Brain pericyte (primary cell): ENCODE measurements at places on chromosomes 2 and 18.

DNA sequence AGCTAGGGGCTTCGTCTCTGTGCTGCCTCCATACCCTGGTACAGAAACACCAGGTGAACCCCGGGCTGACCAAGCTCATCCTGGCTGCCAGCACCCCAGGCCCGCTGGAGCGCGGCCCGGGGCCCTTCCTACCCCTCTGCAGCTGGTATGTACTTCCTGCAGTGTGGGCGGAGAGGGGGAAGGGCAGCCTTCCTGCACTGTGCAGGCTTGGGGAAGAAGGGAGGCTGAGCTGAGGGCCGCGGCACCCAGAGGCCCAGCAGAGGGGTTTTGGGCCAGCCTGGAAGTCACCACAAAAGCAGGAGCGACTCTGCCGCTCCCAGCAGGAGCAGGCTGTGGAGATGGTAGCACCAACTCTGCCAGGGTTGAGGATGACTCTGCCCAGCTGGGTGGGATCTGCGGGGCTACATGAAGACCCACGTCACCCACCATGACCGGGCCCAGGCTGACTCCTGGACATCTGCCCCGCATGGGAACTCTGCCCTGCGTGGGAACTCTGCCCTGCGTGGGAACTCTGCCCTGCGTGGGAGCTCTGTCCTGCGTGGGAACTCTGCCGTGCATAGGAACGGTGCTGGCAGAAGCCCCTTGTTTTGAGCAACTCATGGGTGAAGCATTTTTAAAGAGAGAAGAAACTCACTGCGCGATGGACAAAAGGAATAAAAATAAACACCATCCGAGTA, 273.3 kb downstream of the NDUFA10 start:
- DNase-seq = no peak

DNA sequence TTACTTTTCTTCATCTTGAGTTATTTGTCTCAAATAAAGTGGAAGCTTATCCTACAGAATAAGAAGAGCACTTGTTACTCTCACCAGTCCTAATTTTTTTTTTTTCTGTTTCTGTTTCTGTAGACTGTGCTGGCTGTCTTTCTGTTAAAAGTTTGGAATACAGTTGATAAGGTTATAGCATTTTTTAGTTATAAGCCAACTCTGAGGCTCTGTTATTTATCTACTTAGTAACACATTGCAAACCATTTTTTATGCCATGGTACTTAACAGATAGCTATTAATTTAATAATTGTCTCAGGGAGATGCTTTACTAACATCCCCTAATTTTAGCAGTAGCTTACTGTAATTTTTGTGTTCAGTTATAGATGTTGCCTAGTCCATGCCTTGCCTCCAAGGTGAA, 37.9 kb downstream of the CREB1 start:
- DNase-seq = no peak

- DNase-seq = no peak
Observed at GRCh38 chr2:238938401-238939055, 90.6 kb downstream of the TWIST2 start.

DNA sequence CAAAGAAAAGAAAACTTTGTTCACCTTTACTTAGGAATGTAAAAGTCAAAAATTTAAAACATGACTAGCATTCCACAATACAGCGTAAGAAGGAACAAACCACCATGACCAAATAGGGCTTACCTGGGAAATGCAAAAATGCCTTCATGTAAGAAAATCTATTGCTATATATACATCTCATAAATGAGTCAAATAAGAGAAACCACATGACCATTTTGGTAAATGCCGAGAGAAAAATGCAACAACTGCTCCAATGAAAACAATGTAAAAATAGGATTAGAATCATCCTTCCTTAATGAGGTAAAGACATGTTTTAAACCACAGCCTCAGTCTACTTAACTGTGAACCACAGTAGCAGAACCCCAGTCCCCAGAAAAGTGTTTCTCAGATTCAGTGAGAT, 49.4 kb downstream of the TGOLN2 start:
- DNase-seq = no peak

- DNase-seq = no peak
Observed at GRCh38 chr2:67752969-67753368, 309.8 kb downstream of the C1D start.

DNA sequence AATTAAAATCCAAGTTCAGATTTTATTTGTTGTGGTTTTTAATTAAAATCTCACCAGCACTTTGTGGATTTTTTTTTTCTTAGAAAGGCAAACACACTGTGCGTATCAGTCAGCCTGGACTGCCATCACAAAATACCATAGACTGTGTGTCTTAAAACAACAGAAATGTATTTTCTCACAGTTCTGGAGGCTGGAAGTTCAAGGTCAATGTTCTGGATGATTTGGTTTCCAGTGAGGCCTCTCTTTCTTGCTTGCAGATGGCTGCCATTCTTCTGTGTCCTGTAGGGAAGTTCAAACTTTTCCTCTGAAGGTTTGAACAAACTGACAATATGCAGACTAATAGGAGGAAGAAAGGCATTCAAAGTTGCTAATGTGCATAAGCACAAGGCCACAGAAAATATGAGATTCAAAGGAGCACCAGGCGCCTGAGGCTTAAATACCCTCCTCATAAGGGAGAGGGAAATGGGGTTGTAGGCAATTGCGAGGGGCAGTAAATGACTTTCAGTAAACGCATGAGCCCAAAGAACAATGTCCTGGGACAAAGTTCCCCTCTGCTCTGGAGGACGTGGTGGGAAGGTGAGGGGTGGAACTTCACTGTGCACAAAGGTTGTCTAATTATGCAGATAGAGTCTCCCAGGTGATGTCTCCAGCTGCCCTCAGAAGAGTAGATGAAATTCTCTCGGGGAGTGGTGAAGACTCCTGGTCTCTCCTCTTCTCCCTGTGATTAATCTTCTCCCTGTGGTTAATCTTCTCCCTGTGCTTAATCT, 26.5 kb upstream of the KCNF1 start:
- no peak for DNase-seq

DNA sequence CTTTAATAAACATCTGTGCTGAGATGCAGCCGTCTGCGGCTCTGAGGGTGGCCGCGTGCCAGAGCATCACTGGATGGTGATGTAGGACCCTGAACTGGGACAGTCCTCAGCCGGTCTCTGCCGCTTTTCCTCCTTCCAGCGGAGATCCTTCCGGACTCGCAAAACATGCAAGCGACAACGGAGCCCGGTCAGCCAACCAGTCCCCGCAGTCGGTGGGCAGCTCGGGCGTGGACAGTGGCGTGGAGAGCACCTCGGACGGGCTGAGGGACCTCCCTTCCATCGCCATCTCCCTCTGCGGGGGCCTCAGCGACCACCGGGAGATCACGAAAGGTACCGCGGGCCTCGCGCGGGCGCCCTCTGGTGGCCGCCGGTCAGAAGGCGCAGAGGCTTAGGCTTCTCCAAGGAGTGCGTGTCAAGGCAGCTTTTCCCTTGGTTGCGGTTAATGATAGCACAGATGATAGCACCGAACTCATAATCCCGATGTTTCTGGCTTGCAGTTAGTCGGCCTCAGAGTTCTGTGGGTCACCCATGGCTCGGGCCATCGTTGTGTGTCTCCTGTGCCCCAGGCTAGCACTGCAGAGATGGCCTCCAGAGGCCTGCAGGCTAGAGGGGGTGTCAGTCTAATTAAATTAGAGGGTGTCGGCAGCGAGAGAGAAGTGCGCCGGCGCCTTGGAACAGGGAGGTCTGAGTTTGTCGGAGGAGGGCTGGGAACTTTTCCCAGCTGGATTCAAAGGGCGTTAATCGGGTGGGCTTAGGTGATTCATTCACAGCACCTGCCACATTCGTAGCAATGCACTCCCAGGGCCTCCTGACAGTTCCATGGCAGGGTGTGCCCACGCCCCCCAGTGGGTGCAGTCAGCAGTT, 38.5 kb downstream of the LPIN1 start:
- no peak for DNase-seq

GRCh38 chr2:196083601-196084000, 15.0 kb upstream of the DNAH7 start:
- DNase-seq = no peak

DNA sequence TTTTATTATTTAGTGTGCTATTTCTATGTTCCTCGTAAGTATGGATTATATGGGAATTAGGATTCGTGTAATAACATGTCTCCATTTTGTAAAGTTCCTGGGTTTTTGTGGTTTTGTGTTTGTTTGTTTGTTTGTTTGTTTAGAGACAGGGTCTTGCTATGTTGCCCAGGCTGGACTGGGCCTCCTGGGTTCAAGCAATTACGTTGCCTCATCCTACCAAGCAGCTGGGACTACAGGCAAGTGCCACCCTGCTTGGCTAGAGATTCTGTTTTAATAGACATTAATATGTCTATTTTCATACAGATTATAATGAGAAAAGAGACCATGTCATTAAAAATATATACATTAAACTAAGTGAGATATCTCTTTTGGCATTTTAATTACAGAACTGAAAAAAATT, 35.2 kb upstream of the OTX1 start:
- DNase-seq = no peak

- no peak for DNase-seq
Observed at GRCh38 chr2:209472871-209473270, 49.0 kb downstream of the MAP2 start.

DNA sequence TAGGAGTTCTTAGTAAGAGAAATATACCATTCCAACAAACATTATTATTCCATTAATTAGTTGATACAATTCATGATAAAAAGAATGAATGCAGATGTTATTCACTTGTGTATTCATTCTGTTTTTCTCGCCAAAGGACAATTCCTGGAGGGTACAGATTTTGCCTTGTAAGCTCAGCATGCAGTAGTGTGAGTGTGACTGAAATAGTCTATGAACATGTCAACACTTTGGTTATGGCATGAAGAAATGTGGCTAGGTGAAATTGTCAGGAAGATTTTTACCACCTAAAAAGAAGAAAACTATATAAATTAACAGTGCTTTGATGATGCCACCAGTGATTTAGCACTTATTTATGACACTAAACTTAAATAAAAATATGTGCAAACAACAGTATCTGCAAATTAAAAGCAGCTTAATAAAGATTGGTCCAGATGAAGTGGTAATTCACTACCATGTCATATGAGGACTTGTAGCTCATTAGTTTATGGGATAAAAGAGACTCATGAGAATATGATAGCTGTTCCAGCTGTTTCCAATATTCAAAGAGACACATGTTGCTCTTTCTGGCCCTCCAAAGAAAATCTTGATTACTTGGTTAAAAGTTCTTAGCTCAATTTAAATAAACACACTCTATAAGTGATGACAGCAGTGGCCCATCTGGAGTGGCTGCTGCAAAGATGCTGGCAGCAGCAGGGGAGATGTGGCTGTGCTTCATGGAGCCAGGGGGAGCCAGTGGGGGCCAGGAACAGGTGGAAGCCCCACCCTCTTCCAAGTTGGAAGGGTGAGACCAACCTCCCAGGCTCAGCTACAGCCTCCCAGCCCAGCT, 165.0 kb downstream of the CDH19 start:
- no peak for DNase-seq

DNA sequence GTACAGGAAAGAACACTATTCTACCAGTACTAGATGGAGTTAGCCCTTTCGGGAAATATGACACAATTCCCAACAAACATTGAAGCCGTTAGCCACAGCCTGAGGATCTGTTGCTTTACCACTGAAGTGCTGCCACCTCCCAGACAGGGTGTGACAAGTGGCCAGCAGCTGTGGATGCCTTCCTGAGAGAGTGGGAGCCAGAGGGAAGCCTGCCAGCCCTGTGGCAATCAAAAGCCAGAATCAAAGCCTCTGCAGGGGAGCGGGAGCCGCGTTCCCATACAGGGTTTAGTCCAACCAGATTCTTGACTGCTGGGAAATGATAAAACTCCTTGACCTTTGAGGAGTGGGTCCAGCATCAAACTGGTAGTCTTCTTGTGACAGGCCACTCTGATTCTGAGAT, 38.0 kb downstream of the SLC4A1AP start:
- DNase-seq = no peak

DNA sequence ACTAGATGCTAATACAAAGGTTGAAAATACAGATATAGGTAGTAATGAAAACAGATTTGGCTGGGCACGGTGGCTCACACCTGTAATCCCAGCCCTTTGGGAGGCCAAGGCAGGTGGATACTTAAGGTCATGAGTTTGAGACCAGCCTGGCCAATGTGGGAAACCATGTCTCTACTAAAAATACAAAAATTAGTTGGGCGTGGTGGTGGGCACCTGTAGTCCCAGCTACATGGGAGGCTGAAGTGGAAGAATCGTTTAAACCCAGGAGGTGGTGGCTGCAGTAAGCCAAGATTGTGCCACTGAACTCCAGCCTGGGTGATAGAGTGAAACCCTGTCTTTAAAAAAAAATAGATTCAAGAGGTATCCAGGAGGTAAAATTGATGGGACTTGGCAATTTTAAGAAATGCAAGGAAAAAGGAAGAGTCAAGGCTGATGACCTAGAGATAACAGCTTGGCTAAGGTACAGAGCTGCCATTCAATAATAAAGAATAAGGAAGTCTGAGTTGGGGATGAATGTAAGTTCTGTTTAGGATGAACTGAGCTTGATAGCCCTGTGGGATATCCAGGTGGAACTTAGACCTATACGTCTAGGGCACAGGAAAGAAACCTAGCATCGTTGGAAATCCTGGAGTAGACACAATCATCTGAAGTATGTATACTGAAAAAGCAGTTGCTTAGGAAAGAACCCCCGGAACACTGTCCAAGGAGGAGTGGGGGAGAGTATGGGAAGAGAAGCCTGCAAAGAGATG, 9.1 kb downstream of the MAT2A start:
- no peak for DNase-seq

DNA sequence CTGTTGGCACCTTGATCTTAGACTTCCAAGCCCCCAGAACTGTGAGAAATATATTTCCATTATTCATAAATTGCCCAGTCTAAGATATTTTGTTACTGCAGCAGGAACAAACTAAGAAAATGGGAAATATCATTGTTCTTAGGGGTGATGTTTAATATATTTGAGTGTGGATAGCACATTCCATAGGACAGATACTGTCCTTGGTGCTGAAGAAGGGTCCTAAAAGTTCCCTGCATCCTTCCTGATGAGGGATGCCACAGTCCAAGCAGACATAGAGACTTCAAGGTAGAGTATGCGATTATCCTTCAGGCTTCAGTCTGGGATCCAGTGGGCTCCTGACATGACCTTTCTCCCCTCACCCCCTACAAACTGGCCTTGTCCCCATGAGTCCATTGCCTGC, 689.0 kb downstream of the TDRD15 start:
- no peak for DNase-seq
